PC-3 (cell line): ENCODE measurements at places on chromosomes 13 and 19. TPM values are rescaled to one million over a fixed set of nuclear protein-coding genes. Genes with fewer than 3 reads are reported as not detected.
A peak's percentile ranks its signal among the peaks of the same experiment; 100 is the strongest.

DNA sequence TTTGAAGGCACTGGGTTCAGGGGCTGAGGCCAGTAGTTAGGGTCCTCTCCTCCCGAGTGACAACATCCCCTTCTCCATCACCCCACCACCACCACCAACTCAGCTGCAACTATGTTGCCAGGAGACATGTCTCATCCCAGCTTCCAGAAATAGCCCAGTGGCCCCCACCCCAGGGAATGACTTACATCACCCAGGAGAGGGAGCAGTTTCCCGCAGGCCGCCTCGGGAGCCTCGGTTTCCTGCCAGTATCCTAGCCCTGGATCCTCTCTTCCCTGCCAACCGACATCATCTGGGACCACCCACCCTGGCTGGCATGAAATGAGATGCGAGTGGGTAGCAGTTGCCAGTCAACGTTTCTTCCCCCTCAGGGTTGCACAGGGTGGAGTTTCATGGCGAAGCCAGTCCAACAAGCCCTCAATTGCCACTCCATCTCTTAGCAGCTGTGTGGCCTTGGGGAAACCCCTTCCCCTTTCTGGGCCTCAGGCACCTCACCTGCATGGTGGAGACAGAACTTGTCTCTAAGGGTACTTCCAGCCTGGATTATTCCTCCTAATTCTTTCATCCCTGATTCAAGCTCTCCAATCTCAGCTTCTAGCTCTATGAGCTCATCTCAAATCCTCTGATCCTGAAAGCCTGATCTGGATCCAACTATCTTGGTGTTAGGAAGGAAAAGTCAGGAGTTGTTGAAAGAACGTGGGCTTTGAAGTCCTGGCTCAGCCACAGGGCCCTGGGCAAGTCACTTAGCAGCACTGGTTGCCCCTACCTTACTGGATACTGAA is 3.9 kb upstream of the GSK3A start:
- DNase-seq: peak; percentile 63

GRCh38 chr19:23403581-23404324 is 8.5 kb upstream of the ZNF91 start:
- no peak for DNase-seq

- no peak for DNase-seq
These were observed 49.5 kb downstream of the COL4A1 start for GRCh38 chr13:110257408-110257807.

MAMSTR gene
- 0.18 and 0.40 TPM in 2 replicates for total RNA-seq

ZNF221 gene
- 0.55 and 2.1 TPM in 2 replicates for total RNA-seq
